NCI-H1694 treated with DMSO at 0.1 percent for 48 hours (cell line): ENCODE measurements at places on chromosomes 4 and X.

GRCh38 chr4:121881158-121881557 lies 10.9 kb upstream of the BBS7 start:
- no peak for DNase-seq

- no peak for DNase-seq
Measured at GRCh38 chrX:30065226-30065625, 150.1 kb upstream of the MAGEB2 start.

- DNase-seq = peak; percentile 7
Measured at GRCh38 chr4:26217961-26218676, 102.7 kb upstream of the RBPJ start.

DNA sequence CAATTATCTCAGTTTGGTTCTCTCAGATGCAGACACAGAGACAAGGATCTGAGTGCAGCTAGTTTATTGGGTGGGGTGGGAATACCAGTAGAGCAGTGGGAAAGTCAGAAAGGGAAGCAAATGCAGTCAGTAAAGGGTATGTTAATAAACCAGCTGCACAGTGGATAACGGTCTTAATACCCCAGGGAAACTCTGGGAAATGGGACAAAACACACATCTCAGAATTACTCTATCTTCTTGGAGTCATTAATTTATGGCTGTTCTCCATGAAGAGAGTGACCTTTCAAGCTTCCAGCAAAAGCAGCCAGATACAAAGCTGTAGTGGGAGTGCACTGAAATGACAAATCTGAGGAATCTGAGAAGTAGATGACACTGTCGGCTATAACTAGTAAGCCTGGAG lies 73.3 kb upstream of the NALF2 start:
- no peak for DNase-seq

DNA sequence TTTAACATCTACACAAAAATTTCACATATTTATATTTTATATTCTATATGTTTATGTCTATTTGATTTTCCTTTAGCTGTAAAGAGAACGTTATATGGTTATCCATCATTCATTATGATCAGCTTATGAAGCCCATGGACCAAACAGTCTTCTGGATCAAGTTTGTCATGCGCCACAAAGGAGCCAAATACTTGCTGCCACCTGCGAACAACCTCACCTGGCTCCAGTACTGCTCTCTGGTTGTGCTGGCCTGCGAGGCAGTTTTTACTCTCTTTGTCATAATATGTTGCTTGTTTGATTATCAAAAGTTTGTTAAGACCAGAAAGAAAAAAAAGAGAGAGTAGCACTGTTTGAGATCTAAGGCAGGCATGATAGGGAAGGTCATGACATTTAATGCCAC lies 38.2 kb downstream of the UGT2B7 start:
- DNase-seq = no peak

DNA sequence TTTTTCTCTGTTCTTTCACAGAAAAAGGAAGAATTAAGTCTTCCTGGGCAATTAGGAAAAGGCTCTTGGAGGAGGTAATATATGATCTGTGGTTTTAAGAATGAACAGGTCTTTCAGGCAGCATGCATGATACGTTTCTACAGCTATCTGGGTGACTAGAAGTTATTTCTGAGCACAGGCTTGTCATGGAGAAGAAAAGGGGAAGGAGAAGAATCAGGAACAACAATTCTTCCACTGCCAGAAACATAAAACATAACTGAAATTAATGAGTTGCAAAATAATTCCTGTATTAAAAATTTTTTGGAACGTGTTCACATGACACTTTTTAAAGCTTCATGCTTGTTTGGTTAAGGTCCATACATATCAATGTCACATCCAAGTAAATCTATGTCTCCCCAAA lies 17.7 kb upstream of the STIM2 start:
- no peak for DNase-seq

- DNase-seq = no peak
Measured at GRCh38 chr4:177680308-177680707, 238.1 kb upstream of the AGA start.

DNA sequence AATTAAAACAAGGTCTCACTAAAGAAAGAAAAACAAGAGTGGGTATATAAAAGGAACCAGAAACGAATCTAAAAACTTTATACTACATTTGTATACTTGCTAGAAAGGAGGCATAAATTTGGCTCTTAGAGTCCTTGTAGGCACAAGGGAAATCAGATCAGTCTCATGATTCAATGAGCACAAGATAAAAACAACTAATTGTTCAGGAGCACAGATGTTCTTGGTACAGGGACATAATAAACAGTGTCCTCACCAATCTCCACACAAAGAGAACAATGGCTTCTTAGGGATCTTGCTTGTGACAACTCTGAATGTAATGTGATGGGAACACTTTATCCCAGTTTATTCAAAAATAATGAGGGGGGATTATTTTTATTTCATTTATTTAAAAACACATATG lies 28.3 kb downstream of the TMEM144 start:
- no peak for DNase-seq

DNA sequence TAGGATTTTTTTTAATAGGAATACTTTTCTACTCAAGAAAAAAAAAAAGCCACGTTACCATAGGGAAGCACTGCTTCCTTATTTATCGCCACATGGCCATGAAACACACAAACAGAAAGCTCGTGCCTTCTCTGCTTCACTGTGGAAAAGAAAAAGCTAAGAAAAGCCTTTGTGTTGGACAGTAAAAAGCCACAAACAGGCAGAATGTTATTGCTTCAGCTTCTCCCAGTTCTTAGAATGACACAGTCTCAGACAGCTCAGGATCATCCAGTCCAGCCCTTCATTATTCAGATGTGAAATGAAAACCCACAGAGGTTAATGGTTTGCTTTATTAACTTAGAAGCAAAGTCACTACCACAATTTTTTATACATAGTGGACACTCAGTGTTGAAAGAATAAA lies 181.6 kb upstream of the NOCT start:
- no peak for DNase-seq

- DNase-seq = no peak
Measured at GRCh38 chr4:42330002-42330592, 67.2 kb upstream of the SHISA3 start.

DNA sequence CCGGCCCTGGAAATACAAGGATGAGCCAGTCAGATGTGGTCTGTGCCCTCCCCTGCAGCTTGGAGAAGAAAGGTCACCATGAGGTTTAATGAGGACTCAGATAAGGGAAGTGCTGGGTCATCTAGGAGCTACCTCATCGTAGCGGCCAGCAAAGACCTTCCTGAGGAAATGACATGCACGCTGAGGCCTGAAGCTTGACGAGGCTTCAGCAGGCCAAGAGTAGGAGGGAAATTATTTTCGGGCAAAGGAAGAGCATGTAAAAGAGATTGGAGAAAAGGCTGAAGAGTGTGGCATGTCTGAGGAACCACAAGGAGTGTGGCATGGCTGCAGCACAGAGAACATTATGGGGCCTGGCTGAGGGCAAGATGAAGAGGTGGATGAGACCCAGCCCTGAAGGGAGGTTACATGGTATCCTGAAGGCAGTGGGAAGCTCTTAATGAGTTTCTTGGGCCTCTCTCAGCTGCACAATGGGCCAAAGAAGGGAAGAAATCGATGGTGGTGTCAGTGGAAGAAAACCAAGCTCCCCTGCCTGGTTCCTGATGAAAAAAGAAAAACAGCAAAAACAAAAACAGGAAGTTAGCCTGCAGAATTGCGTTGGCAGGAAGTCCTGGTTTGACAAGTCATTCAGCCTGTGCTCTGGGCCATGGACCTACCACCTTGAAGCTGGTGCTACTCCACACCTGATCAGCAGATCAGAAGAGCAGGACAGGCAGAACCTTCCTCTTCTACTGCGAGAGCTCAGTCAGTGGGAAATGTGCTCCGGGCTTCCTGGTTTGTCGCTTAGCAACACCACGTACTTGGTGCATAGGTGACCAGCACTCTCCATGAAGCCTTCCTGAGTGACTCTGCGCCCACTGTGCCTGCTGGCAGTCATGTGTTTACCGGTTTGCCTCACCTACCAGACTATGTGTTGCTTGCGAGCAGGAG lies 134.5 kb upstream of the KLF3 start:
- no peak for DNase-seq

GRCh38 chr4:47819178-47819577 lies 18.7 kb downstream of the CORIN start:
- DNase-seq = no peak

DNA sequence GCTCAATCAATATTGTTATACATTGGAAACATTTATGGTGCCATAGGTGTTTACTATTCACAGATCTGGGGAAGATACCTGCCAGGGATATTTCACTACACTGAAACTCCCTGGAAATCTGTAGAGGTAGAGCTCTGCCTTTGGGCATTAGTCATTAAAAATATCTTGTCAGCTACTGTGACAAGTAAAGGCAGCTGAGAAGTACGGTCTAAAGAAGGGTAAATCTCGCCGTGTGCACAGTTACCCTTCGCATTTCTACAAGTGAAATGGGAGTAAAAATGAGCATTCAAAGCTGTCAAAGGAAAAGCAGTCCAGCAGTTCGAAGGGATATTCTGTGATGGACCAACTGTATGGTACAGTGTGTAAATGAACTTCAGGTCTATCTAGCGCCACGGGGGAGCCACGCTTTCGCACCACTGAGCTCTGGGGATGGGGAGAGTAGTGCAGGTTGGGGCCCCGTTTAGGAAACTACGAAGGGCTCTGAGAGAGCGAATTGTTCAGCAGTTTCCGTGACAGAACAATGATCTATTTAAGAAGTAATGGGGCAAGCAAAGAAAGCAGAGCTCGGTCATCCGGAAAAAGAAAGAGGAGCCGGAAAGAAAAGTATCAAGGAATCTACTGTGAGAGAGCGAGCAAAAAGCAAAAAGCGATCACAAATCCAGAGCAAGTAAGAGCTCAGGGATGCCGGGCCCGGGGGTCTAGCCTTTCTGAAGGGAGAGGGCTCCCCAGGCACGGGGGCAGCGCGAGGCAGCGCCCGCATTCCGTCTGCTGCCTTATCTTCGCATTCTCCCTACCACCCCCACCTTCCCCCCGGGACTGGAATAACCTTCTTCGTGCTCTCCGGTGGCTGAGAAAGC lies 646 bp downstream of the TIGD4 start:
- no peak for DNase-seq

GRCh38 chr4:150970685-150971151 lies 44.4 kb downstream of the LRBA start:
- DNase-seq = no peak

GRCh38 chr4:2673157-2673556 lies 83.0 kb downstream of the TNIP2 start:
- DNase-seq = no peak

DNA sequence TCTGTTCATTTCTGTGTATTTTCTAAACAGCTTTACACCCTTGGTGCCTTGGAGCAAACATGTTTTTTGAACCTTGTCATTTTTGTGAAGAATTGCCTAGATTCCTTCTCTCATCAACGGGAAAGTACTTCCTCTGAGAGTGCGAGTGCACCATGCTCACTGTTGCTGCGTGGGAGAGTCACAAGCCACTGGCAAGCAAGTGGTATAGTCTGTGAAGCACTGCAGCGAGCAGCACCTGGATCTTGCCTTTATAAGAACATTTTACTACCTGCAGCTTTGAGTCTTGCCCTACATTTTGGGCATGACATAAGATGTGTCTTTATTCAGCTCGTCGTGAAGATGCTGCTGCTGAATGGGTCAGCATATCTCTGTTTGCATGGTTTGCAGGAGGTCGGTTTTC lies 44.9 kb downstream of the HADH start:
- DNase-seq = no peak

DNA sequence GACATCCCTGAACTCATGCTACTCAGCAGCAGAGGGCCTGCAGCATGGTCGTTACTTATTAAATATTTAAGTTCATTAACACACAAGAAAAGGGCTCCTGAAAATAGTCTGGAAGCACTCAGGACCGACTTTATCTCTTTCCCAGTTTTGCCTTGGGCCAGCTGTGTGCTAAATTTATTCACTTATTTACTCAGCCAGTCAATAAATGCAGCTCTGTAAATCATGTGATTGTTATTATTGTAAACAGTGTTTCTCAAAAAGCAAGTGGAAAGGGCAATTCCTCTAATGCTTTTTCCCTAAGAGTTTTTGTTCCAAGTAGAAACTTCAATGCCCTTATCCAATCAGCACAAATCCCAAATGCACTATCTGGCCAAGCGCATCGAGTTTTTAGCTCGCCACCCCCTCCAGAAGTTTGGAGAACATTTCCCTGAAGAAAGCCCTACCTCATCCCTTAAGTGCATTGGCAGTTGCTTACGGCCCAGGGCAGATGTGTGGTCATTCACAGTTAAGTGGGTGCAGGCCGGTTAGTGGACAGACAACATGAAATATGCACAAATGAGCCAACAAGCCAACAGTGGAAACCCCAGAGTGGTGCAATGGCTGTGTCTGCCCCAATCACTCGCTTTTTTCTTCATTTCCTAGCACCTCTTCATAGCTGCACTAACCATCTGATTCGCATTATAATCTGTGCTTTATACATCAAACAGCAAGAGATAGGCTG lies 125.8 kb downstream of the SMIM20 start:
- no peak for DNase-seq

DNA sequence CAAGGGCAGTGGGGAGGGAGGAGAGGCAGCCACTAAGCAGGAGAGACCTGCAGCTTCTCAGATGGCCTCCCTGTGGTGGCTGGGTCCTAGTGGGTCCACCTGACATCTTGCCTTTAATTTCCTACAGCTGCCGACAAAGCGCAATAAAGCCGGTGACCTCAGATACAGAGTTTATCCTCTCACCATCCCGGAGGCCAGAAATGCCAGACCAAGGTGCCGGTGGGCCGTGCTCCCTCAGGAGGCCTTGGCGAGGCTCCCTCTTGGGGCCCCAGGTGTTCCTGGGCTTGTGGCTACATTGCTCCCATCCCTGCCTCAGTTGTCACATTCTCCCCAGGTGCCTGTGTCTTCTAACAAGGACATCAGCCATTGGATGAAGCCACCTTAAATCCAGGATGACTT lies 103.0 kb downstream of the ADRA2C start:
- DNase-seq = no peak

DNA sequence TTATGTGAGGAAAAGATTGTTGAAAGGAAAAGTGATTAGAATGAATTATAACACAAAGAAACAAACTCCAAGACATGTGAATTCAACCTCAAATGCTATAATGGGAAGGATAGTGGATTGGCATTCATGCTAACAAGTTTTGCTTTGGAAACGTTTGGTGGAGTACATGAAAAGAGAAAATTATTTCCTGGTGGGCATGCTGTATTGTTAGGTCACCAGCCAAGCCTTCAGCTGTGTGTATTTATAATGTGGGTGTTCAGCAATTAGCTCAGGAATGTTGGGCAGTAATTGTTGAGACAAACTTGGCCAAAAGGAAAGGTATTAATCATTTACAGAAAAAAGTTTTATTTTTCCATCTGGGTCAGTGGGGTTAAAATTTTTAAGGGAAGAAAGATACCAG lies 198.9 kb upstream of the ARSJ start:
- DNase-seq = no peak

- peak; percentile 33 for DNase-seq
Measured at GRCh38 chrX:155056877-155057792, 13.8 kb downstream of the CMC4 start.

DNA sequence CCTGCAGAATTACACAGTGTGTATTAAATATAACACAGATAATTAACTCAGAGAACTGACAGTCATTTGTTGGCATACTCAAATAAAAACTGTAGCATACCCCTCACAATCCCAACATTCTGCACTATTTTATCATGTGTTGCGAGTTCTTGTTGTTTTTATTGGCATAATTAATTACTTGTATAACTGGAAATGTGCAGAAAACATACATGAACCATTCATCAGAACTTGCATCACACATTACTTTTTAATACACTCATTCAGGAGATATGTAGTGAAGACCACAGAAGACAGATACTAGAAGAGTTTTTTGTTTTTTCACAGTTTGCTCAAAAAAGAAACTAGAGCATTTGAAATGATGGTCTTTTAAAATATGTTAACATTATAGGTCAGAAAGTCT lies 74.6 kb upstream of the NEIL3 start:
- DNase-seq = no peak
